NCI-H1048 (cell line): ENCODE measurements at places on chromosomes 11 and 22.

DNA sequence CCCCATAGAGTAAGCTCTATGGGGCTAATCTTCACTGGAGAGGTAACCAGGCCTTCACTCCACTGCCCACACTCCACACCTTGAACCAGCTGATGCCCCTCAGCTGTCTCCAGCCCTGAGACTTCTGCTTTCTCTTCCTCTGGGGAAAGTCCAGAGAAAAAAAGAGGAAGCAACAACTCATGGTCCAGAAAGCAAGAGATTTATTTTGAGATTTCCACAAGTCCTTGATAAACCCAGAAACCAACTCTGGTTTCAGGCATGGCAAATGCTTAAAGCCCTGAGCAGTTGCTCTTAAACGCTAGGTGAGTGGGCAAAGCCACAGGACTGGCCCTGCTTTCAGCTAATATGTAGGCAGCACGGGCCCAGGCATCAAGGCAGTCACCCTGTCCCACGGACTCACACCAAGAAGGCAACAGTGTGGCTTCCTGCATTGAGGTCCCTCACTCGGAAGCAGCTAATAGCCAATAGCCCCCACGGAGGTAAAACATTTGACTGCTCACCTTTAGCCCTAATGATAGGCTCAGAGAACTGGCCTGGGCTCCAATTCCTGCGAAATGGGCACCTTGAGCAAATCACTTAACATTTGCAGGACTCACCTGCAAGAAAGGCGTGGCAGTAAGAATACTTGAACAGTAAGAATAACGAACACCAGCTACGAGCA lies 4.3 kb downstream of the CYB561A3 start:
- no peak for DNase-seq

- DNase-seq: no peak
These were observed 220.5 kb upstream of the TENM4 start for GRCh38 chr11:79661373-79661772.

DNA sequence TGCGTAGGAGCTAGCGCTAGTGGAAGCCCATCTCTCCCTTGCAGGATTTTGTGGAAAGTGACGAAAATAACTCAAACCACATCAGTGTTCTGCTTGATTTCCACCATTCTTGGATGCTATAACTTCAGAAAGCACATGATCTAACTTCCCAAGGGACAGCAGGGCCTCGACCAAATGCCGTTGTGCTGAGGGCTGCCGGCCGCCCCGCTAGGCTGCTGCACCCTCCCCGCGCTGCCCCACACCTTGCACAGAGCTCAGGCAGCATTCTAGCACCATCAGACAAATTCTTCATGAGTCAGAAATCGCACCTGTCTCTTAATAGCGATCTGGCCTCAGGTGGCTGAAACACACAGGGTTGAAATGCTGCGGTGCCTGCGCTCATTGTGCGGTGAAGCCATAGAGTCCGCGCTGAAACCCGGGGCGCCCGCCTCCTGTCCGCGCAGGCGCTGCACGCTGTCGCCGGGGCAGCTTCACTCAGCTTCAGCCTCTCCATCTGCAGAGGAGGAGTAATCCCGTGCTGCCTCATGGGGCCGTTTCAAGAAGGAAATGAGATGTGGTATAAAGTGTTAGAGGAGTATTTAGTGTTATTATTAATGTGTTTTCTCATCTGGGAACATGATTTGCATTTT lies 59.2 kb upstream of the B3GAT1 start:
- no peak for DNase-seq

- DNase-seq: no peak
These were observed 21.5 kb downstream of the CYTH4 start for GRCh38 chr22:37303821-37304274.

GRCh38 chr11:71298016-71298550 lies 45.7 kb upstream of the SHANK2 start:
- no peak for DNase-seq

DNA sequence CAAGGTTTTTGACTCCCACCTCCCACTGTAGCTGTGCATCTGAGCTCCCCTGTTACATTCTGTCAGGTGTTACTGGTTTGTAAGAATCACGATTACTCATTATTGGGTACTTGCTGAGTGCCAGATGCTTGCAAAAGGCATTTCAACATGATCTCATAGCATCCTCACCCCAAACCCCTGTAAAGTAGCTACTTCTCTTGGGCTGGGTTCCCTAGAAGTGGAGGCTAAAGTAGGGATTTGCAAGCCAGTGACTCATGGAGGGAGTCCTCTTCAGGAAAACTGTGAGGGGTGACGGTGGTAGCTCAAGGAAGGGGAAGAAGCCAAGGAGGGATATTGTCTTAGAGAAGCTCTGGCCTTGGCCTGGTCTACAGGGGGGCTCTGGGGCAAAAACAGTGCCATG lies 78.6 kb downstream of the TIMP3 start:
- no peak for DNase-seq

DNA sequence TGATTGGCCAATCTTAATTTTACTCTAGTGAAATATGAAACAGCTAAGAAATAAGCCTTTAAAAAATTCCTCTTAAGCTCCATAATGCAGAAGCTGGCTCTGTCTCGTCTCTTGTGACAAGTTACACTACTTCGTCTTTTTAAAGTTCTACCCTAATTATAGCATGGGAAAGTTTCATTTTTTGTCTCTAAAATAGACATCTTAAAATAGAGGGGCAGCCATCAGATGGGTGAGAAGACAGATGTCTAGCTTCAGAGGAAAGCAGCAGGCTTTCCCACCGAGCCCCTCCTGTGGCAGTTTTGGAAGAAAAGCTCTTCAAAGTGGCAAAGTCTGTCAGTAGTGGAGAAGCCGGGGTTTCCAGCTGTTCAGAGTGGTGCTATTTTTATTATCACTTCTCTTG lies 39.5 kb downstream of the XRRA1 start:
- no peak for DNase-seq

DNA sequence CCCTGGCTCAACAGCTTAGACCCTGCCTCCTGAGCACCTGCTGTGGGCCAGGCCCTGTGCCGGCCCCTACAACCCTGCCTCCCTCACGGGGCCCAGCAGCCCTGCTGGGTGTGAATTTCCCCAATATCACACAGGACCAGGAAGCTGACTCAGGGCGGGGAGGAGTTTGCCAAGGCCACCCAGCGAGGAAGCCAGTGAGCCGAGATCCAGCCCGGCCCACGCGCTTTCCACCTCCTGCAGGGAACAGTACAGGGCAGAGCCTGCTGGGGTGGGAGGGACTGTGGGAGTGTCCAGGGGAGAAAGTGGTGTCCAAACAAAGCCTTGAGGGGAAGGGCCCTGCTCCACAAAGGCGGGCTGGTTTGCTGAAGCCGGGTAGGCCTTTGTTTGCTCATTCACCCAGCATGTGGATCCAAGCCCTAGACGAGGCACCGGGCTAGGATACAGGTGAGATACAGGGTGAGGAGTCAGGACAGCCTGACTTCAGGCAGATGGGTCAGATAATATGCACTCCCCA lies 26.8 kb downstream of the RPL3 start:
- no peak for DNase-seq

DNA sequence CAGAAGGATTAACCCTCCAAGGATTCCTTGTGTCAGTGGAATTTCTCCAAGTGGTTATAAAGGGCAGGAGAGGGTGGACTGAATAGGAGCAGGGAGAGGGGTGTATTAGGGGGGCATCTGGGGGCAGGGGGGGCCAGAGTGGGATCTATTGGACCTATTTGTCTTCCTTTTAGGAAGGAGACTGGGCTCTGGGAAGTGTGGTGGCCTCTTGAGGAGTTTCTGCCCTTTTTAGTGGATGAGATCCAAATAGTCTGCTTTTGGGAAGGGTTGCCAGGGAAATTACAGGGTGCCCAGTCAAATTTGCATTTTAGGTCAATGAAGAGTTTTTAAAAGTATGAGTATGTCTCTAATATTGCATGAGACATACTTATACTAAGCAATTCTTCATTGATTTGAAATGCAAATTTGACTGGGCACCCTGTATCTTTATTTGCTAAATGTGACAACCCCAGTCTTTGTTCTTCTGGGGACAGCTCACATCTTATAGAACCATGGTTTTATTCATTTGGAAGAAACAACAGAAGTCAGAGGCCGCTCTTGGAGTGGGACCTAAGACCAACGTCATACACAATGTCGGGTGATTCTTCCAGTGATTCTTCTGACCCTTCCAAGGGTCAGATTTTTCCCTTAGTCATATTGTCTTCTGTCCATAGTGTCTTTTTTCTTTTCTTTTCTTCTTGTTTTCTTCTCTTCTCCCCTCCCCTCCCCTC lies 429 bp upstream of the SLC22A6 start:
- no peak for DNase-seq

- DNase-seq: no peak
These were observed 73.3 kb upstream of the ISX start for GRCh38 chr22:34992672-34993071.

- no peak for DNase-seq
These were observed 602 bp upstream of the AQP11 start for GRCh38 chr11:77589181-77589520.

DNA sequence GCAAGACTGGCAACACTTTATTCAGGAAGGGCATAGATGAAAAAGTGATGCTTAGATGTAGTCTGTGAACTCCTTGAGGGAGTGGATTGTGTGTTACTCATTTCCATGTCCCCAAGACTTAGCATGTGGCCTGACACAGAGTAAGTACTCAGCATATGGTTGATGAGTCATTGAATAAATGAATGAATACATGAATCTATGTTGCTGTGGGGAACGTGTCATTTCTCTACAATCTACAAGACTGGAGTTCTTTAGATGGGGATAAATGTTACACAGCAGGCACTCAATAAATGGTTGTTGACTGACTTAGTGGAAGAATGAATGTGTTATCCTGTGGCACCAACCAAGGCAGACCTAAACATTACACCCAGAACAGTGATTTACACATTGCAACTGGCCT lies 17.9 kb downstream of the BPIFC start:
- DNase-seq: no peak

DNA sequence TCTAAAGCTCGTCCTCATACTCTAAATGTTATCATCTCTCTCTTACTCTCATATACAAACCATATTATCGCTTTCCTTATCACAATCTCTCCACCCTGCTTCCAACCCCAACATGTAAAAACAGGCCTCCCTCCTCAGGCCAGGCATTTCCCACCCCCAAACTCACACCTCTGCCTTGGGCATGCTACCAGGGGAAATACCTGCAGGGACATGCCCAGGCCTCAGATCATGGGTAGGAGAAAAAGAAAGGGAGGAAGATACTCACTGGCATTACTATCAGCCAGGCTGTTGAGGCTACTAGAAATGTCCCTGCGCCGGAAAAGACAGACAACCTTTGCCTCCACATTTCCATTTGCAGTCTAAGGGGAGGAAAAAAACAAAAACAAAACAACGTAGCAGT lies 1.8 kb downstream of the MTA2 start:
- no peak for DNase-seq

- no peak for DNase-seq
These were observed 123.0 kb downstream of the ST3GAL4 start for GRCh38 chr11:126478466-126478865.

DNA sequence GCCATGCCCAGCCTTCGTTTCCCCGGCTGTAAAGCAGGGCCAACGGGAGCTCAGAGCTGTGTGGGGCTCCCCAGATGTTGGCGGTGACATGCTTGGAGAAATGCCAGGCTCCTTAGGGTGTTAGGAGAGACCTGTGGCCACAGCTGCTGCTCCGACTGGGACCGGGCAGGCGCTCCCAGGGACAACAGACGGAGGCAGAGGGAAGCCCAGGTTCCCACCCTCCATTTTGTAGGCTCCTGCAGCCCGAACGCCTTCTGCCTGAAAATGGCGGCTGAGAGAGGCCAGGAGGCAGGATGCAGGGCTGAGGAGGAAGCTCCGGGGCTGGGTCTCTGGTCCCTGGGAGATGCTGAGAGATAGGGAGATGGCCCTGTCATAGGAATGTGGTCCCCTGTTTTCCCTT lies 10.0 kb downstream of the CD6 start:
- DNase-seq: no peak

GRCh38 chr11:1260023-1260501 lies 37.2 kb downstream of the MUC5B start:
- DNase-seq: no peak

GRCh38 chr11:27722953-27723344 lies 22.7 kb upstream of the BDNF start:
- no peak for DNase-seq

GRCh38 chr22:20254975-20255946 lies 12.9 kb downstream of the RTN4R start:
- no peak for DNase-seq

DNA sequence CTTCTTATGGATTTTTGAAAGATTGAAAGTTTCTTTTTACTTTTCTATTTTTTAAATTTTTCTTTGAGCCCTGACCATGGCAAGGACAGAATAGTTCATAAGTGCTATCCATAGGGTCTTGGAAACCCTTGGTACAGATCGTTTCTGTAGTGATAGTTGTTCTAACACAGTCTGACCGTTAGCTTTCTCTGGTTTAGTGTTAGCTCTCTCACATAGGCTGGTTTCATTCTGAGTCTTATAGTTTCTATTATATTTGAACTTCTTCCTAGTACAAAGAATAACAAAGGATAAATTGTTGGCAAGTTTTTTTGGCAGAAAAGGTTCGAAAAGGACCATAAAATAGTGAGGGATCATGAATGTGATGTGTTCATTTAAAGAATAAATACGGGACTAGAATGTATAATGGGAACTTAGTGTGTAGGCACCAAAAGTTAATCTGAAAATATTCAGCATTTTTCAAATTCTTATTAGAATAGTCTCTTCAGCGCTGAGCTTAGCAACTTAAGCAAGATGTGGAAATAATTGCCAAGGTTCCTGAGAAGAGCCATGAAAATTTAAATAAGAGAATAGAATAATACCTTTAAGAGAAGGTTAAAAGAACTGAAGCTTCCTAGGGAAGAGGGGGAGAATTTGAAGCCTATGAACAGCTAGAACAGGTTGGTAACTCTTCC lies 24.1 kb downstream of the FDX1 start:
- DNase-seq: no peak

DNA sequence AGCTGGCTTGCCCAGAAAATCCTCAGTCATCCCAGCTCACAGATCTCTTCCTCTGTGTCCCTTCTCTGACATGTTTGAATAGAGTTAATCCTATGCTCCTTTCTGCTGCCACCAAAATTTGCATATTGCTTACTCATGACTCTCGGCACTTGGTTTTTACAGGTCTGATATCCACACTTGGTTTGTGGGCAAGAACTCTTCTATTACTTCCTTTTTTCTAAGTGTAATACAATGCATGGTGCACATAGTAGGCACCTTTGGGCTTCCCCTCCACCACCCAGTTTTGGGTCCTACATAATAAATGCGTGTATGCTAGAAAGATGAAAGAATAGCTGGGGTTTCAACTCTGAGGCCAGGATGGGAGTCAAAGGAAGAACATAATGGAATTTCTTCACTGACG lies 69.7 kb upstream of the GRK3 start:
- no peak for DNase-seq

- DNase-seq: no peak
These were observed 1.6 kb upstream of the KCNJ11 start for GRCh38 chr11:17389957-17390649.

DNA sequence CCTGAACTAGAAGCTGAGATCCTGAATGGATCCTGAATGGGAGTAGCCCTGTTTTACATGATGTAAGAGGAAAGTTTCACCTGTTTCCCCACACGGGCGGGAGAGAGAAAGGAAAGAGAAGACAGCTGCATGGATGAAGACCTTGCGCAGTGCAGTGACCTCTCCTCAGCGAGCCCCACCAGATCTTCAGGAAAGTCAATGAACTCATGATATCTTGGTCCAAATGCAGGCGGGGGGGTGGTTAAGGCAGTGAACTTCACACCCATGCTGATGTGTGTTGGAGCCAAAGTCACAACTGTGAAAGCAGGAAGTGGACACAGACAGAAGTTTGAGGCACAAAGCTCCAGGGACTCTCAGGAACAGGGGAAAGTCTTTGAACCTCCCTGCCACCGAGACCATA lies 8.6 kb upstream of the FJX1 start:
- DNase-seq: no peak

GRCh38 chr11:133776671-133777367 lies 68.5 kb downstream of the SPATA19 start:
- no peak for DNase-seq
